LoVo (cell line): ENCODE measurements at places on chromosomes 16 and 17.

DNA sequence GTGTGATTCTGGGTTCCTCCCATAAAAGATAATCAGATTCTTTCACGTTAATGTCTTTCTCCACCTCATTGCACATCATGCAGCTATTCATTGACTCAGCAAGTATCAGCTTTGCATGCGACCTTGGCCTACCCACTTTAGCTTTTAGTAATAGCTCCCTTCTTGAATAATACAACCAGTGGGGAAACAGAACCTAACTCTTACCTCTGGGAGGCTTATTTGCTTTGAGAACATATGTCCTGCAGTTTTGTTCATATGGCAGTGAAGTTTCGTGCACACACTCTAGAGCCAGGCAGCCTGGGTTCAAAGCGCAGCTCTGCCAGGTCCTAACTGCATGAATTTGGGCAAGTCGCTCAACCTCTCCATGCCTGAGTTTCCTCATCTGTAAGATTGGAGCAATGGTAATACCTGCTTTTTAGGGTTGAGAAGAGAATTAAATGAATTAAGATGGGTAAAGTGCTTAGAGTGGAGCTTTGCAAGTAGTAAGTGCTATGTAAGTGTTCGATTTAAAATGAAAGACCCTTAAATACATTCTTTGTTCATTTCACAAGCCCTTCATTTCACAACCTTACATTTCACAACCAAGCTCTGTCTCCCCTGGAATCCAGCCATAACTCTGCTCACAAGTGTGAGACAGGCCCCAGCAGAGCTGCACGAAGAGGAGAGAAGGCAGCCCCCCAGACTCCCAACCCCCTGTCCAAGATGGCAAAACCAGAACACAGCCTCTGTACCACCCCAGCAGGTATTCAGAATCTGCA lies 29.3 kb downstream of the MAPT start:
- DNase-seq, result no peak

DNA sequence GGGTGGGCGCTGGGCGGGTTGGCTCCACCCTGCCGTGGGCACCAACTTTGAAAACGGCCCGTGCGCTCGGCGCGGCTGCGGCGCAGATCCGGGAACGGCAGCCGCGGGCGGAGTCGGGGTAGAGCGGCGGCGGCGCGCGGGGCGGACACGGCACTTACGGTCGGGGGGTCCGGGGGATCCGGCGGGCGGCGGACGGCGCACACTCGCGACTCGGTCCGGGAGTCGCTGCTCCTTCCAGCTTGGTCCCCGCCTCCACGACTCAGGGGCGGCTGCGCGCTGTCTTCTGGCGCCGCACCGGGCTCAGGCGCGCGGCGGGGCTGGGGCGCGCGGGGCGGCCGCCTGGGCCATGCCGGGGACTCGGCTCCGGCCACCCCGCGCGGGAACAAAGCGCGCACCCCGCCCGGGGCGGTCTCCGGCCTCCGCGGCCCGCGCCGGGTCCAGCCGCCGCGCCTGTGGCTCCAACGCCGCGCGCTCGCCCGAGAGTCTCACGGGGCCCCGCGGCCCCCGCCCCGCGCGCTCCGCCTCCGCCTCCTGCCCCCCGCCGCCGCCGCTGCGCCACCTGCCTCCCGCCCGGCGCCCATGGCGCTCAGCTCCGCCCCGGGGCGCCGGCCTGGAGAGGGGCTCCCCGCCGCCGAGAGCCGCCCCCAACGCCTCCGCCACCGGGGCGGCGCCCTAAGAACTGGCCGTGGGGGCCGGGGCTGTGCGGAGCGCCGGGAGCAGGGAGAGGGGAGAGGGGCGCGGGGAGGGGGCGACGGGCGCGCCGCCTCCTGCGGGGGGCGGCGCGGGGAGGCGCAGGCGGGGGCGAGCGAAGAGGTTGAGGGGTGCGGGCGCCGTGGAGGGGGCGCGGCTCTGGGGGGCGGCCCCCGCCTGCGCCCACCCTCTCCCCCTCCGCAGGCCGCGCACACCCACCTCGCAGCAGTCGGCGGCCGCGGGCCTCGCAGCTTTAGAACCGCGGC lies 35.9 kb downstream of the CBFA2T3 start:
- no peak for DNase-seq

DNA sequence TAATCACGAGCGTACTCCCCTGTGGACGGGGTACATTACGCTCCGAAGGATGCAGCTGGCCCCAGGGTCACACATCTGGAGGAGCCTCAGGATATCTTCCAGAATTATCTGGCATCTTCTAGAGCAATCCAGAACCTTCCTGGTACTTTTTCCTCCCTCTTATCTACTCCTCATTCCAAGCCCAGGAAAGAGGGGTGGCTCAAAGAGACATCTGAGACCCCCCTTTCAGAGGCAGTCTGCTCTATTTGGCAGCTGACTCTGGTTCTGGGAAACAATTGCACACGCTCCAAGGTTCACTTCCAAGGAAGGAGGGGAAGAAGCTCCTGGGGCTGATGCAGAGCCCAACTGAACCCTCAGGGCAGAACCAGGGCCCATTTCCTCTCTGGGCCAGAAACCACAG lies 14.9 kb downstream of the RBFOX3 start:
- DNase-seq, result no peak

GRCh38 chr16:66247516-66248481 lies 118.7 kb upstream of the CDH5 start:
- no peak for DNase-seq
